ENCODE measurements at places on chromosomes 7 and 10.

DNA sequence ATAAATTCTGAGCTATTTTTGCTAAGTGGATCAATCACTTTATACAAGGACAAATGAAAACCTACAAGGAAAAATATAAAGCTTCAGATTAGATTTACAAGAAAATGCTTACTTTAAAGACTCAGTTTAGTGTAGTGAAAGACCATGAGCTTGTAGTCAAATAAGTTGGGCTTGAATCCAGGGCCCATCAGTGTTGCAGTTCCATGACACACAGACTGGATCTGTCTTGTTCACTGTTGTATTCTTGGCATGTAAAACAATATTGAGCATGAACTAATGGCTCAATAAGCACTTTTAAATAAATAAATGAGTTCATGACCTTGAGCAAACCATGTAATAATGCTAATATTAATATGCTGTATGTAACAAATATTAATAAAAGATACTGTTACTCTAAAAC lies 164.6 kb upstream of the KCND2 start:
- H3K27ac ChIP-seq: no peak overlapping the region
- no peaks in the 10 kb centered on the region for H3K27me3 ChIP-seq
- DNase-seq: no peak
- no peak overlapping the region for H3K4me3 ChIP-seq
- no peaks in the 10 kb centered on the region for H3K36me3 ChIP-seq
- H3K4me1 ChIP-seq: no peaks in the 10 kb centered on the region

DNA sequence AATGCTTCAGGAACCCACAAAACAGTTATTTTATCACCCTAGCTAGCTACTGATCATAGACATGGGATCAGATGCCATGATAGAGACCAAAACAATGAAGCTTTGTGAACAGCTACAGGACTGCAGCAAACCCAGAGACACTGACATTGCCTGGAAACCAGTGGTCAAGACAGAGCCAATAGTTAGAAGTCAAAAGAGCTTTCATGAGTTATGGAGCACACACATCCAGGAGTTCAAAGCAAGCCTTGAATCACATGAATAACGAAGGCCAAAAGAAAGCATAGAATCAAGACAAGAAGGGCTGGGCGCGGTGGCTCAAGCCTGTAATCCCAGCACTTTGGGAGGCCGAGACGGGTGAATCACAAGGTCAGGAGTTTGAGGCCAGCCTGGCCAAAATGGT lies 34.5 kb upstream of the GSAP start:
- no peaks in the 10 kb centered on the region for H3K36me3 ChIP-seq
- DNase-seq: no peak
- H3K4me3 ChIP-seq: no peak overlapping the region

DNA sequence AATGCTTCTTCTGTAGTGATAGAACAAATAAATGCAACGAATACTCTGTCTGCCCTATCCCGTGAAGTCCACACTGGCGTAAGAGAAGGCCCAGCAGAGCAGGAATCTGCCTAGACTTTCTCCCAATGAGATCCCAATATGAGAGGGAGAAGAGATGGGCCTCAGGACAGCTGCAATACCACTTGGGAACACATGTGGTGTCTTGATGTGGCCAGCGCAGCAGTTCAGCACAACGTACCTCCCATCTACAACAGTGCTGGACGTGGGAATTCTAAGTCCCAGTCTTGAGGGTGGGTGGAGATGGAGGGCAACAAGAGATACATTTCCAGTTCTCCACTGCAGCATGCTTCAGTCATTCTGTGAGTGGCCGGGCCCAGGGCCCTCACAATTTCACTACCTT lies 45.8 kb downstream of the FIGNL1 start:
- peaks cover 15% of the 10 kb centered on the region for H3K27me3 ChIP-seq
- H3K4me1 ChIP-seq: peaks cover 11% of the 10 kb centered on the region
- no peaks in the 10 kb centered on the region for H3K36me3 ChIP-seq
- H3K4me3 ChIP-seq: no peak overlapping the region

DNA sequence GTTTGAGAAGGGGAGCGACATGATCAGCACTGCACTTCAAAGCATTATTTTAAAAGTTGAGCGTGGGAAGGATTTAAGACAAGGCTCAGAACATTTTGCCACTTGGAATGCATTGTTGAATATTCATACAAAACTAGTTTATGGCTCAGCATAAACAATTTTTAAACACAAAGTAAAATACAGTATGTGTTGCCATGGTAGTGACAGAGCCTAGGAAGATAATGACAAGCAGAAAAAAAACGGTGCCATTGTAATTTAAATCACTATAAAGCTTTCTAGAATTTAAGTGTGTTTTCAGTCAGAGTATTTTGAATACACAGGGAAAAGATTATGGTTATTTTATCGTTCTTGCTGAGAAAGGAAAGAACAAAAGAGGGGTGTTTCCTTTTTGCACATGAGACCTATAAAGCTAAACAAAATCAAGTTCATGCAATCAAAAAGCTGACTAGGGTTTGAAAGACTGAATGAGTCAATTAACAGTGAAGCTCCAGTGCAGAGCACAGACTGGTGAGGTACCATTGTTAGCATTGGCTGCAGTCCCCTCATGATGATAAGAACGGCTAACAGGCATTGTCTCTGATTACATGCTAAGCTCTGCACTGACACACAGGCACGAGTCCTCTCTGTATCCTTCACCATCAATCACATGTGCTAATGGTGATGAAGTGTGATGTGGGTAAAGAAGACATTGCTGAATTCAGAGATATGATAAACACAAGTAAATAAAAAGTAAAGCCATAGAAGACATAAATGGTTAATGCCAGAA lies 181.9 kb upstream of the VSTM2A start:
- H3K27me3 ChIP-seq: no peaks in the 10 kb centered on the region
- DNase-seq: no peak
- H3K4me3 ChIP-seq: no peak overlapping the region
- no peaks in the 10 kb centered on the region for H3K4me1 ChIP-seq
- no peak overlapping the region for H3K27ac ChIP-seq

GRCh38 chr10:52194191-52194590 lies 119.9 kb upstream of the DKK1 start:
- no peaks in the 10 kb centered on the region for H3K36me3 ChIP-seq
- no peak for DNase-seq
- no peaks in the 10 kb centered on the region for H3K27me3 ChIP-seq
- H3K4me1 ChIP-seq: no peaks in the 10 kb centered on the region

GRCh38 chr7:6495597-6496262 lies 48.0 kb upstream of the DAGLB start:
- no peak overlapping the region for H3K27ac ChIP-seq
- H3K27me3 ChIP-seq: peaks cover 2% of the 10 kb centered on the region
- H3K4me1 ChIP-seq: no peaks in the 10 kb centered on the region
- no peak for DNase-seq

- peaks cover 25% of the 10 kb centered on the region for H3K4me1 ChIP-seq
- no peaks in the 10 kb centered on the region for H3K36me3 ChIP-seq
- H3K27ac ChIP-seq: peak overlapping the region; percentile 1
- H3K4me3 ChIP-seq: no peak overlapping the region
- no peak for DNase-seq
These were observed 105.5 kb upstream of the ZNF438 start for GRCh38 chr10:31136930-31137885.

DNA sequence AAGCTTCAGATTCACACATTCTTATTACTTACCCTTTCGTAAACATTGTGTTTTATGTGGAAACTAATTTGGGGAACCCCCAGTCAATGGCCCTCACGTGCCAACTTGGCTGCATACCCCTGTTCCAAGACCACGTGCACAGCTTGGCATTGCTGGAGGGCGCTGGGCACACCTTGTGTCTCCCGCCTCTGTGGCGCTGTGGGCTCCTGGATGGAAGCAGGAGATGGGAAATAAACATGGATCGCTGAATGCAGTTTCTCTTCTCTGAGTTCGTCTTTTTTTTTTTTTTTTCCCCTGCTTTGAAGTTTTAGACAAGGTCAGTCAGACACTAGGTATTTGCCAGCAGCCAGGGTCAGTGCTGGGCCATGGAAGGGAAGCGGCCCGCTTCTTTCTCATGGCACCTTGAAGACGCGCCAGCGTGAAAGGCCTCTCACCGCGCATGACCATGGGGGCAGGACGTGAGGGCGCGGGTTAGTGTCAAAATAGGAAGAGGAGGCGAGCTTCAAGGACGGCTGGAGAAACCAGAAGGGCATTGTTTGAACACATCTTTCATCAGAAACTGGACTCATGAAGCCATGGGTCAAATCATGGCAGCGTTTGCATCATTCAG lies 27.3 kb downstream of the BNIP3 start:
- H3K36me3 ChIP-seq: peaks cover 74% of the 10 kb centered on the region
- H3K4me3 ChIP-seq: no peak overlapping the region
- no peaks in the 10 kb centered on the region for H3K4me1 ChIP-seq
- DNase-seq: no peak

DNA sequence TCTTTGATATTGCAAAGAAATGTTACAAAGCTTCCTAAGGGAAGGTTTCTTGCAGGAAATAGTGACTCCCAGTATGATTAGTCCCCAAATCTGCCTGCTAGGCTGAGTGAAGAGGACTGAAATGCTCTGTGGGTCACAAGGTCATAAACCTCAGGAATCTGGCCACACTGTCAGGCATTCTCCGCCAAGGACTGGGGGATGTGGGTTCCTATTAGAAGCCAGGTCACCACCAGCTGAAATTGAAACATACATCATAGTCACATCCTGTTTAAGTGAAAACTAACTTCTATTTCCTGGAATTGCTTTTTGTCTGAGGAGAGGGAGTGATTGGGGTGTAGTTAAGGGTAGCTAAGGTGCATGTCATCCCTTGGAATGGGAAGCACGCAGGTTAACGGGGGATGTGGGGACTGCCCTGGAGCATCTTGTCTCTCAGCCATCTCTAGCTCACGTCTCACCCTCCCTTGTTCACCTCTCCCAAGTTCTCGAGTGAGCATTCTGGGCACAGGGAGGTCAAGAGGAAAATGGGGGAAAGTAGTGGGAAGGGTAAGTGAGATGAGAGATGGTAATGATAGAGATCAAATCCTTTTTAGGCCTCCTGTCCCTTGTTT lies 12.0 kb upstream of the GSAP start:
- H3K4me1 ChIP-seq: peaks cover 13% of the 10 kb centered on the region
- H3K27me3 ChIP-seq: no peaks in the 10 kb centered on the region
- DNase-seq: no peak
- H3K36me3 ChIP-seq: no peaks in the 10 kb centered on the region
- H3K27ac ChIP-seq: no peak overlapping the region
- H3K4me3 ChIP-seq: no peak overlapping the region

DNA sequence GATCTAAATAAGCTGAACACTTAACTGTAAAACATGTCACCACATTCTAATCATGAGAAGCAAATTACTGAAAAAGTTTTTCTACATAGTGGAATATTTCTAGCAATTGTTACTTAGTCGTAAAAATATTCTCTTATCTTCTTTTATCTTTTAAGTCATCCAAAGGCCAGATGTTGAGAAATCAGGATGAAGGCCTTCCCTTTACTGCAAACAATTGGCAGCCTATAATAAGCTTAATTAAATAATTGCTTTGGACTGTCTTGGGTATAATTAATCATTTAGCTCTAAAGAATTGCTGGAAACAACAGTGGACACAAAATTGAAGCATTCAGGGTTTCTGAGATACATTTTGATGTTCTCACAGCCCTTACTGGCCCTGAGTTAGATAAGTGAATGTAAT lies 226.5 kb downstream of the FANK1 start:
- H3K27ac ChIP-seq: no peak overlapping the region
- no peak overlapping the region for H3K4me3 ChIP-seq
- H3K4me1 ChIP-seq: no peaks in the 10 kb centered on the region
- no peaks in the 10 kb centered on the region for H3K27me3 ChIP-seq
- H3K36me3 ChIP-seq: no peaks in the 10 kb centered on the region

DNA sequence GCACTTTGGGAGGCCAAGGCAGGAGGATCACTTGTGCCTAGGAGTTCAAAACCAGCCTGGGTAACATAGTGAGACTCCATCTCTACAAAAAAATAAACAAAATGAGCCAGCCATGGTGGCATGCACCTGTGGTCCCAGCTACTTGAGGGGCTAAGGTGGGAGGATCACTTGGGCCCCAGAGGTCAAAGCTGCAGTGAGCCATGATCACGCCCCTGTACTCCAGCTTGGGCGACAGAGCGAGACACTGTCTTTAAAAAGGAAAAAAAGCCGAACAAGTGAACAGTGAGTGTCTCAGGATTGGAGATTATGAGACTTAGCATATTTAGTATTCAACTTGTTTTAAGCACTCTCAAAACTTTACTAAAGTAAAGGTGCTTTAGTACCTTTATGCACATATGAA lies 28.1 kb downstream of the BLNK start:
- no peaks in the 10 kb centered on the region for H3K27me3 ChIP-seq
- no peak overlapping the region for H3K4me3 ChIP-seq
- DNase-seq: no peak
- H3K27ac ChIP-seq: no peak overlapping the region
- H3K36me3 ChIP-seq: no peaks in the 10 kb centered on the region

DNA sequence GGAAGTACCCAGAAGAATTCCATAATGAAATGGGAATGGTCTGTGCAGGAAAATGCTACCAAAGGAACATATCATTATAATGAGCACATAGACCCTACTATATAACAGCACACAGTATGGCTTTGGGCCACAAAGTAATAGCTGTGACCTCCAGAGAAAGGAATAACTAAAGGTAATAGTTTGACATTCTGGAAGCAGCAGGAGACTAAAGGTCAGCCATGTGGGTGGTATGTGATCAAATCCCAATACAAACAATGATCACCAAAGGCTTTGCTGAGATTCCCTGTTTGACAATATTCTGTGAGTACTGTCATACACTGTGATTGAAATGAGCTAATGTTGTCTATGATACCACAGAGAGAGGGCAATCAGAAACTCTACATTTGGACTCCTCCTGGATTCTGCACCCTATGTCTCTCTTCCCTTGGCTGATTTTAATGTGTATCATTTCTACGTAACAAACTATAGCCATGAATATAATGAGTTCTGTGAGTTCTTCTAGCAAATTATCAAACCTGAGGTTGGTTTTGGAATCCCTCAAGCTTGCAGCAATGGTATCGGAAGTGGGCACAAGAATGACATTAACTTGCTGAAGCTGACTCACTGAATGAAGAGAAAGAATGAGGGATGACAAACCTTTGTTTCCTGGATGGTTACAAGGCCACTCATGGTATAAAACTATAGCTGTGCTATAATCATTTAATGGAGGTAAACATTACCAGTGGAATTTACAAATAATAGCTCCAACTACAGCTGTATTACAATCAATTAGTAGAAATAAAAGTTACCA lies 99.6 kb downstream of the JMJD1C start:
- H3K4me1 ChIP-seq: no peaks in the 10 kb centered on the region
- no peak overlapping the region for H3K27ac ChIP-seq
- DNase-seq: no peak
- H3K4me3 ChIP-seq: no peak overlapping the region
- no peaks in the 10 kb centered on the region for H3K27me3 ChIP-seq

- no peak overlapping the region for H3K27ac ChIP-seq
- no peaks in the 10 kb centered on the region for H3K4me1 ChIP-seq
- DNase-seq: no peak
- H3K27me3 ChIP-seq: no peaks in the 10 kb centered on the region
- no peaks in the 10 kb centered on the region for H3K36me3 ChIP-seq
These were observed 5.4 kb downstream of the KIF11 start for GRCh38 chr10:92598321-92598720.

- no peaks in the 10 kb centered on the region for H3K36me3 ChIP-seq
- no peaks in the 10 kb centered on the region for H3K4me1 ChIP-seq
- H3K27ac ChIP-seq: no peak overlapping the region
These were observed 19.5 kb upstream of the PPP1R3C start for GRCh38 chr10:91652364-91652763.

GRCh38 chr7:69193061-69193460 lies 405.2 kb upstream of the AUTS2 start:
- H3K36me3 ChIP-seq: no peaks in the 10 kb centered on the region
- H3K27ac ChIP-seq: no peak overlapping the region
- H3K4me3 ChIP-seq: no peak overlapping the region

- no peak overlapping the region for H3K27ac ChIP-seq
- H3K27me3 ChIP-seq: no peaks in the 10 kb centered on the region
- H3K4me3 ChIP-seq: no peak overlapping the region
- peaks cover 66% of the 10 kb centered on the region for H3K36me3 ChIP-seq
- no peak for DNase-seq
These were observed 9.4 kb downstream of the ADAM8 start for GRCh38 chr10:133267293-133267692.
